ENCODE measurements at places on chromosomes 5 and 9.

DNA sequence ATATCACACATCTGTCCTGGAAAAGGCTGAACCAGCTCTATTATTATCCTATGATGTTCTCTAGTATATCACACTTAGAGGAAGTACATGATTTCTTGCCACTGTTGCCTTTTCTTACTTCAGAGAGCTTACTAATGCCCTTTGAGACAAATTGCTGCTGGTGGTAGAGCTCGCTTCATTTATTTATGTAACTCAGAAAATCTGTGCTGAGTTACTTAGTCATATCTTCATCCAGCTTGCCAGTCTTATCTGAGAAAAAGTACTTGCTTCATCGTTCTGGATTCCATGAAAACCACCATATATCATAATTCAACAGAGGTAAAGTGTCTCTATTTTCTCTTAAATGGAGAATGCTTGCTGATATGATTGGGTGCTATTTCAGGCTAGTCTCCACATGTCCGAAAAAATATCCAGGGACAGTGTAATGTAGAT lies 26.6 kb downstream of the PTPDC1 start:
- peak; percentile 59 for DNase-seq

DNA sequence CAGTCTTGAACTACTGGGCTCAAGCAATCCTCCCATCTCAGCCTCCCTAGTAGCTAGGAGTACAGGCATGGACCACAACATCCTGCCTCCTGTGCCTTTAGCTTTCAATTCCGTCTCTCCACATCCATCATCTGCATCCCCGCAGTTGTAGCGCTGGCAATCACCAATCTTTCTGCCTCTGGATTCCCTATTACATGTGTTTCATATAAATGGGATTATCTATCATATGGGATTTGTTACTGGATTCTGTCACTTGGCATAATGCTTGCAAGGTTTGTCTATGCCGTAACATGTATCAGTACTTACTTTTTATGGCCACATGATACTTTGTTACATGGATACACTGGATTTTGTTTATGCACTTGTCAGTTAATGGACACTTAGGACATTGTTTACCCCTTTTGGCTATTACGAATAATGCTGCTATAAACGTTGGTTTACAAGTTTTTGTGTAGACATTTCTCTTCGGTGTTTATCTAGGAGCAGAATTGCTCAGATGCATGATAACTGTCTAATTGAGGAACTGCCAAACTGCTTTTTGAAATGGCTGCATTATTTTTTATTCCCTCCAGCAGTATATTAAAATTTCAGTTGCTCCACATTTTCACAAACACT lies 1223.9 kb downstream of the FOXD4L5 start:
- no peak for DNase-seq

DNA sequence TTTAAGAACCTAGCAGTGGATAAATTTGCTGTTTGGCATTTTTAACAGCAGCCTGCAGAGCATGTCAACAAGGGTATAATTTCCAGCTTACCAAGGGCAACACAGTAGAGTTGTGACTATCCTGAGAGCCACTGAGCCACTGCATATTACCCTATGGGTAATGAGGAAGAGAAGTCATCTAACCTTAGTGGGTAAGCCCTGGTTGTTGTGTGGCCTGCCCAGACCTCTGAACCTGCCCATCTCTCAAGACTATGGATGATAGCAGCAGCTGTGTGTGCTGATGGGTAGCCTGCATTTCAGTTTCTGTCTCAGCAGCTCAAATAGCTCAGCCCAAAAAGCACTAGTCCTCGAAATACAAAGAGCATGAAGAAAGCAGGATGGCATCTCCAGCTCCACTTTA lies 56.1 kb upstream of the PIP5K1B start:
- no peak for DNase-seq

GRCh38 chr9:106896695-106897094 lies 33.7 kb downstream of the ZNF462 start:
- DNase-seq: no peak

DNA sequence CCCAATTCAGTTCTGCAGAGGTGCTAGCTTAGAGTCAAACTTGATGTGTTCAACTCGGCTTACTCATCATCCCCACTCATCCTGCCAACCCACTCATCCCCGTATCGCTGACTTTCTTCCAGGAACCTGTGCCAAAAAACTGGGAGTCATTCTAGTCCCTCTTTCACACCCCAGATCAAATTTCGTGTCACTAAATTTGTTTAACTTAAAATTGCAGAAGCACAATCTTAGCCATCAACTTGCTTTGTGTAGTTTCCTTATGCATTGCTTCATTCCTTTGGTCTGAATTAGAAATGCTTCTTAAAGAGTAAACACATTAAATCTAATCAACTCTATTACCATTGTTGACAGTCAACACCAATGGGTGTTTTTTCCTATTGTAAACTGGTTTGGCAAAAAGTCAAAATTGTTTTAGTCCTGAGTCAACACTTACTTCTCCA lies 162.4 kb downstream of the TTC39B start:
- DNase-seq: no peak

GRCh38 chr9:137772281-137772873 lies 105.2 kb upstream of the CACNA1B start:
- peak; percentile 11 for DNase-seq

DNA sequence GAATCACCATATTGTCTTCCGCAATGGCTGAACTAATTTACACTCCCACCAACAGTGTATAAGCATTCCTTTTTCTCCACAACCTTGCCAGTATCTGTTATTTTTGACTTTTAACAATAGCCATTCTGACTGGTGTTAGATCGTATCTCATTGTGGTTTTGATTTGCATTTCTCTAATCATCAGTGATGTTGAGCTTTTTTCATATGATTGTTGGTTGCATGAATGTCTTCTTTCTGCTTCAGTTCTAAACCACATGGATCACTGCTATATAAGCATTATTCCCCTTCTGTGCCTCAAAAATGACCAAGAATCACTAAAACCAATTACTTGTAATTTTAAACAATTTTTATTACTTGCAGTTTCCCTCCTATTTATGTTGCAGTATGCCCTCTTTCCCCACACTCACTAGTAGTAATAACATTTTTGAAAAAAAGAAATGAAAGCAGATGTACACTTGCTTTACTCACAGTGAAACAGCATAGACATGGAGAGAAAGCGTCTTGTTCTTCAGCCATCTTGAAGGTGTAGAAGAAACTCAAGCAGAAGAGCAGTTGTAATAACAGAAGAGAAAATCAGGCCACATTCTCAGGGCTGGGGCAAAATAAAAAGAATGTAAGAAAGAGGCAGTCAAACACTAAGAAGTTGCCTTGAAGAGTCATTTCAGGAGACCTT lies 4.5 kb upstream of the TMEM252 start:
- DNase-seq: no peak

- DNase-seq: no peak
Measured at GRCh38 chr9:129709438-129710168, 43.2 kb downstream of the PTGES start.

DNA sequence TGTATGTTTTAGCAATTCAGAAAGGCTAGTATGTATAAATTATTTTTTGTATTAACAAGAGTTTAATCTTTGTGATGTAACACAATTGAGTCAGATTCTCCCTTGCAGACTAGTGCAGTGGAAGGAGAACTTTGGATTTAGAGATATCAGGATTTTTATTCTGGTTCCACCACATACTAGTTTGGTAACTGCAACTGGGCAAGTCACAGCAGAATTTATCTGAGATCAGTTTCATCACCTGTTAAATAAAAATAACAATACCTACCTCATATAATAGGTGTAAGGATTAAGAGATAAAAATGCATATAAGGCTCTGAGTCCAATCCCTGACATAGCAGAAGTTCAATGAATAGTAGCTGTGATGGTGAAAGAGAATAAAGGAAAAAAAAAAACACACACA lies 34.0 kb upstream of the ZNF462 start:
- no peak for DNase-seq

GRCh38 chr5:11596185-11596584 lies 308.1 kb downstream of the CTNND2 start:
- DNase-seq: no peak

Data from K562 (cell line).